ENCODE measurements at places on chromosomes 12 and 14.

DNA sequence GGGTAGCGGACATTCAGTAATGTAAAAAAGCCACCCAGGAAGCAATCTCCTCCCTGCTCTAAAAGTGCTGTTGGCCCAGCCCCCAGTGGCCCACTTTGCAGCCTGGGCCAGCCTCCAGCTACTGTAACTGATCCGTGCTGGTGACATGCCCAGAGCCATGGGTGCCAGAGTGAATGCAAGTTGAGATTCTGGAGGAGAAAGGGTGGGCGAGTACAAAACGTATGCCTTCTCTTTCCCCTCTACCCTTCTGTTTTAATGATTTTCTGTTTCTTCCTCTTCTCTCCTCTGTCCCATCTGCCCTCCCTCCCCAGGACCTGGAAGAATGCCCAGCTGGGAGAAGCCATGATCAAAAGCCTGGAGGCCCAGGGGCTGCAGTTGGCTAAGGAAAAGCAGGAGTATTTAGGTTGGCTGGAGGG, 16.9 kb downstream of the PLEKHD1 start:
- DNase-seq: no peak

DNA sequence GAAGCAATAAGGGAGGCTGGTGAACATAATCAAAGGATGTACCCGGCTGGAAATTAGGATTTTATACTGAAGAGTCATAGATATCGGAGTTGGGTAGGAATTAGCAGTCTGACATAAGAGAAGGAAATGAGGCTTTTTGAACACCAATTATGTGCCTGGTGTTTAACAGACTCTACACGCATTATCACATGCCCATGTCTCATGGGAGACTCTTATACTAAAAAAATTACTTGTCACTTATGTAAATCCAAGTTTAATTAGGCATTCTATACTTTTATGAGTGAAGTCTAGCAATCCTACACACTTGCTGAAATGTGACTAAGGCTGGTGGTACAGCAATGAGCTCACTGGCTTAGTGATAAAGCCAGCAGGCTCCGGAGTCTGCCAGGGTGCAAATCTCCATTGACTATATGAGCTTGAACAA, 93.5 kb downstream of the NUAK1 start:
- DNase-seq: no peak

GRCh38 chr12:54945082-54945481, 39.5 kb downstream of the TESPA1 start:
- no peak for DNase-seq

DNA sequence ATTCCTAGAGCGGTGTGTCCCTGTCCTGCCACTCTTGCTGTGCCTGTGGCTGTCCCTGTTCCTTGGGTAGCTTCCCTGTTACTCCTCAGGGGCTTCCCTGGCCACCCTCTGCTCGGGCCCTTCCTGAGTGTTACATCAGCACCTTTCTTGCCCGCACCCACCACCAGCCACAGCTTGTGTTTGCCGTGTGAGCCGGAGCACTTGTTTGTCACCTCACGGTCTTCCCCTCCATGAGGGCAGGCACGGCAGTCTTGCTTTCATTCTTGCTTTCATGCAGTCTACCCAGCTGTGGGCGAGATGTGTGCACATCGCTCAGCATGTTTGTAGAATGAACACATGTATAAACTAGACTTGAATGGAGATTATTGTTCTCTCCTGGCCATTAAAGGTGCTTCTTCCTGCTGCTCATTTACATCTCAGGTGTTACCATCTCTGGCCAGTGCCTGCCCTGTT, 42.0 kb downstream of the TRAF3 start:
- no peak for DNase-seq

DNA sequence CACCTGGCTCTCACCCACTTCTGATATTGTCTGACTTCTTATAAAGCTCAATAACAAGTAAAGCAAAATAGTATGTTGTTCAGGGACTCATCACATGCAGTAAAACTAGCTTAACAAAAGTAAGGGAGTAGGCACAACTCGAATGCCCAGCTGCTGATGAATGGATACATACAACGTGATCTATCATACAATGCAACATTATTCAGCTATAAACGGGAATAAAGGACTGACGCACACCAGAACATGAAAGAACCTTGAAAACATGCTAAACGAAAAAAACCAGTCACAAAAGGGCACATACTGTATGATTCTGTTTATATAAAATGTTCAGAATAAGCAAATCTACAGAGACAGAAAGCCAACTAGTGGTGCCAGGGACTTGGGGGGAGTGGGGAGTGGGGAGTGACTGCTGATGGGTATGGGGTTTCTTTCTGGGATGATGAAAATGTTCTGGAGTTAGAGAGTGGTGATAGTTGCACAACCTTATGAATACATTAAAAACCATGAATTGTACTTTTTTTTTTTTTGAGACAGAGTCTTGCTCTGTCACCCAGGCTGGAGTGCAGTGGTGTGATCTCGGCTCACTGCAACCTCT, 11.1 kb downstream of the PLBD2 start:
- no peak for DNase-seq

DNA sequence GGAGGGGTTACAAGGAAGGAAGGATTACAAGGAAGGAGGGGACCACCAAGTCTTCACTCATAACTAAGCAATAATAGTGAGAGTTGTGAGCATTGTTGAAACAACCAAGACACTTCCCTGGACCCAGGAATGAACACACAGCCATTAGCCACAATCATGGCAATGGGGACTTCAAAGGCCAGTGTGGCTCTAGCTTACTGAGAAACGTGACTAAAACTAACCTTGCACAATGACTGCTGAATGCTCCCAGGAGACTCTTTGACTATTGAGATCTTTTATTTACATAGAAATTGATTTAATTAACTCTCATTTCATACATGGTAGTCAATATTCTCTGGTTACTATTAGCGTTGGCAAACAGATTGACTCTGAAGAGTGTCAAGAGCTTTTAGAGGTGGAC, 263.0 kb upstream of the SOX5 start:
- DNase-seq: no peak

DNA sequence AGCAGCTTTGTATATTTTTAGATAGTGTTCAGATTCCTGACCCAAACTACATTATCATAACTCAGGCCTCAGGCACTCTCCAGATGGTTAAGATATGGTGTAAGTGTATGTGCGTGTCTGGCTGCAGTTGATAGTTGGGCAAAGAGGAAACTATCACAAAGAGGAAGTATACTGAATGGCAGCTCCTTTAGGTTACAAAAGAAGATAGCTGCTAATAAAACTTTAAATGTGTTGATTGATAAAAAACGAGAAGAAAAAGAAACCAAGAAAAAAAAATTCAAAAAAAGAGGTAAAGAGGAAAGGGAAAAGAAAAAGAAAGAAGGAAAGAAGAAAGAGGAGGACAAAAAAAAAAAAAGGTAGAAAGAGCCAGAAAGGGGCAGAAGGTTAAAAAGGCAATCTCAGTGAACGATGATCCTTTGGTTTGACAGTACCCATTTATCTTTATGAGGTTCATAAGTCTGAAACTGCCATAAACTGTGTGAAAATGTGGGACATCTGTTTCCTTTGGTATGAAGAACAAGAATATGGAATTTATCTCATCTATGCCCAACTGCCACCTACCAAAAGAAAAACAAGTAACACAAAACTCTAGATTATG, 42.2 kb downstream of the TAOK3 start:
- no peak for DNase-seq

DNA sequence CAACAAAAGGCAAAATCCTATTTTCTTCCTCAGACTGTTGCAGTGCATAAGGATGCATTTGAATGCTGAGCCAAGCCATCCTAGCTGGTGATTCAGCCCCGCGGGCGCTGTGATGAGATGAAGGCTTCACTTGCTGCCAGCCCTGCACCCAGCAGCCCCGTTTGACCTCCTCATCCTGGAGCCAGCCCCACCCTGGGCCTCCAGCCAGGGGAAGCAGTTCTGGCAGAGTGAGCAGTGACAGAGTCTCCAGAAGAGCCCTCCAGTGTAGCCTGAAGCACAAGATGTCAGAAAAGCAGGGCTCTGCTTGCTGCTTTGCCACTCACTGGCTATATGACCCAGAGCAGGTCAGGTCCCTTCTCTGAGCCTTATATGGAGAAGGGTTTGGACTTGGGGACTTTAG, 96.2 kb upstream of the HSPB8 start:
- DNase-seq: no peak

DNA sequence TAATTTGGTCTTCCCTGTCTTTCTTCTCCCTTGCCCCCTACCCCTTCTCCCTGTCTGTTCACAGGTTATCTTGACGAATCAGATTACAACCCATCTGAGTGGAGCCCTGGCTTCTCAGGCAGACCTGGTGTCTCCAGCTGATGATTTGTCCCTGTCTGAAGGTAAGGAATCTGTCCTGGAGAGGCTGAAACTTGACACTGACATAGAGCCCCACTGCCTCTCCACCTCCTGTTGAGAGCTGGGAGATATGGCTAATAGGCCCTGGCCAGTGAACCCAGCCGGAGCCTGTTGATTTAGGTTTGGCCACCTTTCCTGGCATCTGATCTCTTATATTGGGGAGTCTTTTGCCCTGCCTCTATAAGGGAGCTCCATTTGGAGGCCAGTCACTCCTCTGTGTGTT, 472.2 kb downstream of the RAD51B start:
- peak; percentile 52 for DNase-seq

GRCh38 chr12:24975425-24975824, 26.5 kb upstream of the BCAT1 start:
- DNase-seq: no peak

DNA sequence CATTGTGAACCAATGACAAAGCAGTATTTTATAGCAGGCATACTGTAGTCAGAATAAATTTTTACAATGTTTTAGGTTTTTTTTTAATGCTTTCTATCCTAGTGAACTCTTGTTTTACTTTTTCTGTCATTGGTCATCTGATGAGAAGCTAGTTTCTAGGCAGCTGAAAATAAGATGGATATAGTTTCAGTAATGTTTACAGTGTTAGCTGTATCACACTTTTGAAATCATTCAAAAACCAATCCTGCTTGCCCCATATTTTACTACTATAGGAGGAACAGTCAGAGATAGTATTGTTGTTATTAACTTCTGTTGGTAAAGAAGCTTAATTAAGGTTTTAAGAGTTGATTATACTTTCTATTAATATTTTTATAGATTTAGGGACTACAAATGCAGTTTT, 24.5 kb downstream of the USP15 start:
- no peak for DNase-seq

DNA sequence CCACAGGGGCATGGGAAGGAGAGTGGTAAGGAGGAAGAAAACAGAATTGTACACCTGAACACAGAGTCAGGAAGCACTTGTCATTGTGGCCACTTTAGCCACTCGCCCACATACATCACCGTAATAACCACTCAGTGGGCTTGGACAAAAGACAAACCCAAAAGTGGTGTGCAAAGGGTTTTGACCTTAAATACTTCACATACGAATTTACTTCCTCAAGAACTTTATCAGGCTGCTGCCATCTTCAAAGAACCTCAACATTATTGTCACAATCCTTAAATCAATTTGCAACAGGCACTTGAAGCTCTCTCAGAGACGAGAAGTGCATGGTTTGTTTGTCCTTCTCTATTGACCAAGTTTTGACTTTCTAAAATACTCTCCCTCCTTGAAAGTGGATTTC, 187.3 kb upstream of the EGLN3 start:
- peak; percentile 41 for DNase-seq

DNA sequence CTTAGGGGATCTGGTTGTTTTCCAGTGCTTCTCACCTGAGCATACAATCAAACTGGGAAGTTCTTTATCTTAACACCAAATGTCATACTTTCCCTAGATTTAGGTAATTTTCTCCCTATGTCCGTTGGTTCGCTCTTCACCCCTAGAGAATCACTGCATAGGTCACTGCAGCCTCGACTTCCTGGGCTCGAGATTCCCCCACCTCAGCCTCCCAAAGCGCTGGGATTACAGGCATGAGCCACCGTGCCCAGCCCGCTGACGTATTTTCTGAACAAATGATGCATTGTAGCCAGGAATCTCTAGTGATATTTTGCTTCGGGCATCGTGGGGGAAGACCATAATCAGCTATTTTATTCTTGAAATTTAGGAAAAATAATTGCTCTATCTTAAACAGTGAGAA, 1.1 kb upstream of the RPL41 start:
- DNase-seq: no peak

DNA sequence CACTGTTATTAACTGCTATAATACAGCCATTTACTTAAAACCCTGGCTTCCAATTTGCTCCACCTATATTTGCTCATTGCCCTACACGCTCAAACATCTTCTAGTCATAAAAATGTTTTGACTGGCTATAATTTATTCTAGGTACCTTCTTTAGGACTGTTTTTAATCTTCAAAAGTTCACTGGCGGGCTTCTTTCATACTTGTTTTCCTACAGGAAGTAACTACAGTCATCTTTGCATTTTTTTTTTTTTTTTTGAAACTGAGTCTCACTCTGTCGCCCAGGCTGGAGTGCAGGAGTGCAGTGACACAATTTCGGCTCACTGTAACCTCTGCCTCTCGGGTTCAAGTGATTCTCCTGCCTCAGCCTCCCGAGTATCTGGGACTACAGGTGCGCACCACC, 32.5 kb downstream of the MPHOSPH9 start:
- DNase-seq: no peak

DNA sequence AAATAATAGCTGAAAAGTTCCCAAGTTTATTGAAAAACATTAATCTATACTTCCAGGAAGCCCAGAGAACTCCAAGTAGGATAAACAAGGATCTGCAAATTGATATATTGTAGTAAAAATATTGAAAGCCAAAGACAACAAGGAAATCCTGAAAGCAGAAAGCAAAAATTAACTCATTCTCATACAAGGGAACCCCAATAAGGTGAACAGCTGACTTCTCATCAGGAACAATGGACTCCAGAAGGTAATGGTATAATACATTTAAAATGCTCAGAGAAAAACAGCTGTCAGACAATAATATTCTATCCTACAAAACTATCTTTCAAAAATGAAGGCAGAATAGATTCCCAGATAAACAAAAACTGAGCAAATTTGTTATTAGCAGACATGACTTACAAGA, 138.1 kb upstream of the BMP4 start:
- DNase-seq: no peak

DNA sequence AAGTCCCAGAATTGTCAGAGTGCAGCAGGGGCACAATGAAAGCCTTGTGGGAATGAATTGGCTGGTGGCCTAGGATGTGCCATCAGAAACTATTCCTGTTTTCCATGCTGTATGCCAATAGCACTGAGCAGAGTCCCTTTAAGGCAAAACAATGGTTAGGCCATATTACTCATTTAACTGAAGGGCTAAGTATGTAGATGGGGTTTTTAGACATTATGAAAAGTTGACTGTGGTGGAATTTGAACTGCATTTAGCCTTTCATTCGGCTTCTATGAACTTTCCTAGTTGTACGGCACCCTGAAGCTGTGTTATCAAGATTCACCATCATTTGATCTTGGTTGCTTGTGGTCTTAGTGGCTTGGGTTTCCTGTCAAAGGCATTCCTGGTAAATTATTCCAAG, 24.8 kb downstream of the IL26 start:
- no peak for DNase-seq

Data from NCI-H187 (cell line).